Left lung (tissue), 14 donors: ENCODE measurements at places on chromosomes 4 and X. TPM values are rescaled to one million over a fixed set of nuclear protein-coding genes. Genes with fewer than 3 reads are reported as not detected.

ZAR1 gene
- 0.23 TPM for total RNA-seq

SLC25A14 gene
- 10.9 TPM for total RNA-seq

- no peak overlapping the region for H3K4me3 ChIP-seq
- DNase-seq: no peak
- H3K27me3 ChIP-seq: no peaks in the 10 kb centered on the region
- H3K36me3 ChIP-seq: no peaks in the 10 kb centered on the region
- H3K4me1 ChIP-seq: no peaks in the 10 kb centered on the region
These were observed 174.4 kb downstream of the GRIA3 start for GRCh38 chrX:123358457-123358856.

GRCh38 chr4:182918791-182919302 is 1.7 kb upstream of the DCTD start:
- peaks cover 5% of the 10 kb centered on the region for H3K4me1 ChIP-seq
- H3K36me3 ChIP-seq: peaks cover 13% of the 10 kb centered on the region
- DNase-seq: no peak
- no peaks in the 10 kb centered on the region for H3K27me3 ChIP-seq

DNA sequence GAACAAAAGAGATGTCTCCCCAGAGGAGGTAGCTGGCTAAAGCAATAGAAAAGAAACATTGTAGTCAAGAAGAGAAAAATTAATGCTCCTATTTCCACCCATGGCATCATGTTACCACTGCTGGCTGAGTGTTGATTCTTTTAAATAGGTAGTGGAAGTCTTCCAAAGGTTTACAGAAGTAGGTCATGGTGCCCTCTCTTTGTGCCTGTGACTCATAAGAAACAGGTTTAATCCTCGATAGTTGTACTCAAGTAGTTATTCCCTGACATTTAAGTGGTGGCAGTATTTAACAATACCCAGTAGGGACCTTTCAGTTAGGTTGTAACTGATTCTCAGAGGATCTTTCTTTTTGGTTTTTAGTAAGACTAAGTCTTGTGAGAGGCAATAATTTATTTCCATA is 247.8 kb downstream of the TEX13A start:
- no peak overlapping the region for H3K4me3 ChIP-seq
- H3K36me3 ChIP-seq: no peaks in the 10 kb centered on the region
- no peaks in the 10 kb centered on the region for H3K27me3 ChIP-seq
- H3K27ac ChIP-seq: no peak overlapping the region

- peaks cover 4% of the 10 kb centered on the region for H3K4me1 ChIP-seq
- no peaks in the 10 kb centered on the region for H3K36me3 ChIP-seq
- peak; percentile 89 for DNase-seq
- H3K27ac ChIP-seq: peak overlapping the region; percentile 99
- no peaks in the 10 kb centered on the region for H3K27me3 ChIP-seq
These were observed 3.9 kb downstream of the MAML3 start for GRCh38 chr4:140149846-140150635.

DNA sequence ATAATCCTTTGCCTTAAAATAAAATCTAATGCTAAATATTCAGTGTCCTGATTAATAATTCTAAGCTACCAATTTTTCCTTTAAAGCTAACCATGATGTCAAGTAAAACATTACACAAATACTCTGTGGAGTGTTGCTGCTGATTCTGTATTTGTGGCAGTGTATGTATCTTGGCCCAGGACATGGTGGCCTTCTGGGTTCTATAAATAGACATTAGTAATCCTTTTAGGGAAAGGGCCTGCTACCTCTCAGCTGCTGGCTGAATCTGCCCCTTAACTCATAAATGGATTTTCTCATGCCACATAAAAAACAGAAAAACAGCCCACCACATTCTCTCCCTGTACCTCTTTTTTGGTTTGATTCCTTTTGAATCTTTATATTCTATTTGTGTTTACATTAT is 1.2 kb upstream of the XK start:
- no peaks in the 10 kb centered on the region for H3K36me3 ChIP-seq
- peaks cover 13% of the 10 kb centered on the region for H3K27me3 ChIP-seq
- DNase-seq: peak; percentile 27
- H3K27ac ChIP-seq: no peak overlapping the region
